H54 (cell line): ENCODE measurements at places on chromosomes 1 and 21.

DNA sequence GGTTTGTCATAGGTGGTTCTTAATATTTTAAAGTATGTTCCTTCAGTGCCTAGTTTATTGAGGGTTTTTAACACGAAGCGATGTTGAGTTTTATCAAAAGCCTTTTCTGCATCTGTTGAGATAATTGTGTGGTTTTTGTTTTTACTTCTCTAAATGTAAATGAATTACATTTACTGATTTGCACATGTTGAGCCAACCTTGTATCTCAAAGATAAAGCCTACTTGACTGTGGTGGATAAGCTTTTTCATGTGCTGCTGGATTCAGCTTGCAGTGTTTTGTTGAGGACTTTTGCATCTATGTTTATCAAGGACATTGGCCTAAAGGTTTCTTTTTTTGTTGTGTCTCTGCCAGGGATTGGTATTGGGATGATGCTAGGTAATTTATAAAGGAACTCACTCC, 142.5 kb downstream of the PRDM2 start:
- no peak for DNase-seq

GRCh38 chr1:30312226-30312625, 411.2 kb downstream of the MATN1 start:
- no peak for DNase-seq

DNA sequence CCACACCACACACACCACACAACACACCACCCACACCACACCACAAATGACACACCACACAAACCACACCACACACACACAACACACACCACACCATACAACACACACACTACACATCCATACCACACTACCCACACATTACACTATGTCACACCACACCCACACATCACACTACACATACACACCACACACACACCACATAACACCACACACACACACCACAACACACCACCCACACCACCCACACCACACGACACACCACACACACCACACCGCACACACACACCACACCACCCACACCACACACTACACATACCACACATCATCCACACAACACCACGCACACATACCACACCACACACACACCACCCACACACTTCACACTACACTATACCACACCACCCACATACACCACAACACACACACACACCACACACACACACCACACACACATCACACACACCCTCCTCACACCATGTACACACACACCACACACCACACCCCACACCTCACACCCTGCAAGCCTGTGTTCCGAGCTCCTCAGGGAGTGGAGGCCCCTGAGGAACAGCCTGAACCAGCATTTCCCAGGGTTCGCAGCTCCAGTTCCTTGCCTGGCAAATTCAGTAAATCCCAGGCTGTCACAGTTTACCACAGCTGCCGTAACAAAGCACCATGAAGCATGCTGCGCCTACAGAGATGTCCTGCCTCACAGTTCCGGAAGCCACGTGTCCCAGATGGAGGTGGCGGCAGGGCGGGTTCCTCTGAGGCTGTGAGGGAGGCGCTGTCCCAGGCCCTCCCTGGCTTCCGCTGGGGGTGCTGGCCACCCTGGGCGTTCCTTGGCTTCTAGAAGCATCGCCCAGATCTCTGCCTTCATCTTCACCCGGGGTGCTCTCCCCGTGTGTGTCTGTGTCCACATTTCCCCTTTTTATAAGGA, 69.8 kb upstream of the ATP5PO start:
- DNase-seq = no peak

- peak; percentile 34 for DNase-seq
These were observed 67.7 kb upstream of the RCC1 start for GRCh38 chr1:28437924-28438699.

- peak; percentile 7 for DNase-seq
These were observed 60.6 kb downstream of the PTPRC start for GRCh38 chr1:198699167-198700015.

DNA sequence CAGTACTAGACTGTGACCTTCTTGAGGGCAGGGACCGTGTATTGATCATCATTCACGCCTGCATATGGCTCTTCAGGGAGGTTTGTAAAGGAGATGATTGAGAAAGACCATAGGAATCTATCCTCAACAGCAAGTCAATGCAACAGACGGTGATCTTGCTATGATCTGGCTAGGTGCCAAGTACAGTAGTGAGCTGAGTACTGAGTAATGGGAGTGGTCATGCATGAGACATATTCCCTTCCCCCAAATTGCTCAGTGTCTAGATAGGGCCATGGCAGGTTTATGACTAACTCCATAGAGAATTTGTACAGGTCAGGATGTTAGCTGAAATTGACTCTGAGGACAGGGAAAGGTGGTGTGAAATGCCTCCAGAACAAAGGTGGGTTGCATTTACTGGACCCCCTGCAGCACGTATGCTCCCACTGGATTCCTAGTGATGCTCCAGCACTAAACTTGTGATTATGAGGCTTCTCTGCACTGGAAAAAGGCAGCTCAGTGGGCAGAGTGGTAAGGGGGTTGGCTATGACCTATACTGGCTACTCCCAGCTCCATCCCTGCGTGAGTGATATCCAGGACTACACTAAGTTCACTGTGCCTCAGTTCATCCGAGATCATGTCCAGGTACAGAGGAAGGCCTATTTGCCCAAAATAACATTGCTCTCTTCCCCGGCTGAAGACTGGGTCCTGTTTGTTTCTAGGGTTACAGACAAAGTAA, 37.2 kb downstream of the KCNJ6 start:
- DNase-seq = peak; percentile 21

- no peak for DNase-seq
These were observed 996 bp upstream of the SH3BGRL3 start for GRCh38 chr1:26278724-26279455.

DNA sequence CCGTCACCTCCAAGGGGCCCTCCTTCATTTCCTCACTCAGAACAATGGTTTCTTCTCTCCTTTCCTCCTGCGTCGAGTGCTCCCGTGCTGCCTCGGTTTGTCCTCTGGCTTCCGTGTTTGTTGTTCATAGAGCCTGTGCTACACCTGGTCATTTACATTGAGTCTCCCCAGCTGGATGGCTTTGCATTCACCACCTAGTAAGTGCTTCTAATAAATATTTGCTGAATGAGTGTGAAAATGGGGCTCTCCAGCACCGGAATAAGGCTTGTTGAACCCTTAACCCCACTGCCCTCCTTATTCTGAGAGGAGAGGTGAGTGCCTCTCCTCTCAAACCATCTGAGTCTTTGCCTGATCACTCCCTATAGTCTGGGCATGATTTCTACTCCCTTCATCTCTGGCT, 104.9 kb downstream of the CNIH3 start:
- no peak for DNase-seq

DNA sequence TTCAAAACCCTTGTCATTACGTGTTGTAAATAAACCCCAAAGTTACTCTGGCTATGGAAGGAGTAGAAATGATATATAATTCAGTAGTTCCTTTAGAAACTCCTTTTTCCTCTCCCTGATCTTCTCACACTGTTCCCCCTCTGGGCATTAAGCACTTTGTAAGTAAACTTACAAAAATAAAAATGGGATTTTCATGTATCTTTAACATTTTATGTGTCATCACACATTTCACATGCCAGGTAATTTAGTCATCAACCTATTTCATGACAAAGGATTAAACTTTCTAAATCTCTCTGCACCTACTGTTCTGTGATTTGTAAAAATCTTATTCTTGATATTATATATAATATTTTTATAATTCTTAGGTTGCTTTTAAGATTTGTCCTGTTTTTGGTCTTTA, 176.9 kb downstream of the NEK7 start:
- DNase-seq = no peak

- no peak for DNase-seq
These were observed 17.7 kb downstream of the IVL start for GRCh38 chr1:152926091-152926490.

GRCh38 chr1:15429701-15430149, 8.5 kb upstream of the CTRC start:
- DNase-seq = no peak

DNA sequence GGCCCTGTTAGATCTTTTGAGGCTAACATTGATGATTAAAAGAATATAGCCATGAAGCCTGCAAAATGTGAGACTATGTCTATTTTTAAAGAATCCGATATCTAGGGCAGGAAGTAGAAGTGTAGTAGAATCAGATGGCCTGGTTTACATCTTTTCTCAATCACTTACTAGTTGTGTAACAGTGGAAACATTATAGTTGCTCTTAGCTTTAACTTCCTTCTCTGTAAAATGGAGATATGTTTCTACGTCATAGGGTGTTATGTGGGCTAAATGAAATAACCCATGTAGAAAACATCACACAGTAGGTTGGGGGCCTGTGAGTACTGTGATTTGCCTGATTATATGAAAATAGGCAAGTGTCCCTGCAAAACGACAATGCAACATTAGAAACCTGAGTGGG, 4.4 kb upstream of the IGFN1 start:
- no peak for DNase-seq

DNA sequence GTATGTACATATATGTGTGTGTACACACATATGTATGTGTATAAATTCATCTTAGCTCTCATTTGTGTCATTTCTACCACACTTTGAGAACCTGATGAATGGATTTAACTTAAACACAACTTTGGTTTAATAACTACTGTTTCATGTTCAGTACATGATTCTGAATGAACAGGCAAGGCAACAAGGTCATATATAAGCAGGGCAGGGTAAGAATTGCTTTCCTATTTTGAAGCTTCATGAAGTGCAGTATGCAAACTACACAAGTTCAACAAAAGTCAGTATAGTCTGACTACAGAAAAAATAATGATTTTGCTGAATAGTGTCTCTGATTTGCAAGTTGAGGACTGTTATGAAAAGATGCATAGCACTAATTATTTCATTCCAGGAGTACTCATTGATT, 127.6 kb downstream of the KCNK2 start:
- no peak for DNase-seq

GRCh38 chr21:16407403-16408240, 677.8 kb downstream of the USP25 start:
- DNase-seq = no peak

- no peak for DNase-seq
These were observed 122.1 kb upstream of the SERBP1 start for GRCh38 chr1:67552336-67552759.

- DNase-seq = no peak
These were observed 58.4 kb downstream of the OSBPL9 start for GRCh38 chr1:51675177-51675780.

DNA sequence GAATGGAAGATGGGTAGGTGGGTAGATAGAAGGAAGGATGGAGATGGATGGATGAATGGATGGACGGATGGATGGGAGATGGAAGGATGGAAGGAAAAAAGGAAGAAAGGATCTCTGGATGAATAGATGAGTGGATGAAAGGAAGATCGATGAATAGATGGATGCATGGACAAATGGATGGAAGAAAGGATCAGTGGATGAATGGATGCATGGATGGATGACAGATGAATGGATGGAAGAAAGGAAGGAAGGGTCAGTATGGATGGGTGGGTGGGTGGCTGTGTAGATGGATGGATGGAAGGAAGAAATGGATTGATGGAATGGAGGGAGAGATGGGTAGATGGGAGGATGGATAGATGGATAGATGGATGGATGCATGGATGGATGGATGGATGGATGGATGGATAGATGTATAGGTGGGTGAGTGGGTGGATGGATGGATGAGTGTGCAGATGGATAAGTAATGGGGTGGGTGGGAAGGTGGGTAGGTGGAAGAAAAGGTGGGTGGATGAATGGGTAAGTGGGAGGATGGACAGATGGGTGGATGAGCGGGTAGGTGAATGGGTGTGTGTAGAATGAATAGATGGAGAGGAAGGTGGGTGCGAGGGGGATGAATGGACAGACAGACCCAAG, 14.6 kb downstream of the KIF17 start:
- DNase-seq = no peak

- no peak for DNase-seq
These were observed 1.9 kb downstream of the MEX3A start for GRCh38 chr1:156080241-156080862.

DNA sequence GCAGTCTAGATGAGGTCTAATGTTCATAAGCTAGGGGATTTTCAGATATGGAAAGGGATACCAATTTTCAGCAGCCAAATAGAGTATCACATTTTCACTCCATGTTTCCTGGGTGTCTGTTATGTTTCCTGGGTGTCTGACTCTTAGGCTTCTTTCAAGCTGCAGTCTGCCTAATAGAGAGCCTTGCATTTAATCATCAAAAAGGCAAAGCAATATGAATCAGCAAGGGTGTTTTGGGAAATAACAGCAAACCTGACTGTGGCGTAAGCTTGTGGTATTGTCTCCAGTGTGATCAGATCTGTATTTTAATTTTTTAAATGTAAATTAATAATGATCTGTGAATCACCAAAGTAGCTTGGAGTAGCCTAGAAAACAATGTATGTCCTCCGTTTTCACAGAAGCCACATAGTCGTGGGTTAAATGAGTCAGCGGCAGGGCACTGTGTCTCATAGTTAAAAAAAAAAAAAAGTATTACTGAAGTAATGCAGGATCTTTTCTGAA, 10.4 kb downstream of the LGALS8 start:
- DNase-seq = peak; percentile 38

DNA sequence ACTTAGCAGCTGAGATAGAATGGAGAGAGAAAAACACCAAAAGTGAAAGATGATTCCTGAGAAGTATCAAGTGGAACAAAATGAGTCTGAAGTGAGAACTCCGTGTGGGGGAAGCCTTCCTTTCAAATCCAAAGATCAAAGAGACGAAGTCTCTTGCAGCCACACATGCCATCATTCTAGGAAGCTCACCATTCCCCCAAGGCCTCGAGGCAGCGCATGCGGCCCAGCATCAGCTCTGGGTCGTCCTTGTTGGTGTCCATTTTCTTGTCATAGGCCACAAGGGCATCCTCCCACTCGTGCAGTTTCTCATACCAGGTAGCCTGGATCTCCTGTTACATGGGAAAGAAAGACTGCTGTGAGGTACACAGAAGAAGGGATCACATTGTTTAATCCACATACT, 32.2 kb upstream of the ANGPTL7 start:
- no peak for DNase-seq
